AG10803 (cell line): ENCODE measurements at places on chromosomes 2 and 18.
A peak's percentile ranks its signal among the peaks of the same experiment; 100 is the strongest.

DNA sequence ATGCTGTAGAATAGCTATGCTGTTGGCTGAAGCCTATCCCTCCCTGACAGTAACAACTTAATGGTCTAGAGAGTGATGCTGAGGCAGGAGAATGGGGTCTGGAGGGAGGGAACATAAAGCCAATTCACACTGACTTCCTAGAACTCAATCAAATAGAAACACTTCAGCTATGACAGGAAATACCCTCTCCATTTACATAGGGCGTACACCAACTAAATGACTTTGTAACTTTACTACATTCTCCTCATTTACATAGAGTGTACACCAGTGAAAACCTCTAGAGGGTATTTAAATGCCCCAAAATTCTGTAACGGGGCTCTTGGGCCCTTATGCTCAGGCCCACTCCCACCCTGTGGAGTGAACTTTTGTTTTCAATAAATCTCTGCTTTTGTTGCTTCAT lies 41.5 kb downstream of the YPEL5 start:
- DNase-seq = no peak

DNA sequence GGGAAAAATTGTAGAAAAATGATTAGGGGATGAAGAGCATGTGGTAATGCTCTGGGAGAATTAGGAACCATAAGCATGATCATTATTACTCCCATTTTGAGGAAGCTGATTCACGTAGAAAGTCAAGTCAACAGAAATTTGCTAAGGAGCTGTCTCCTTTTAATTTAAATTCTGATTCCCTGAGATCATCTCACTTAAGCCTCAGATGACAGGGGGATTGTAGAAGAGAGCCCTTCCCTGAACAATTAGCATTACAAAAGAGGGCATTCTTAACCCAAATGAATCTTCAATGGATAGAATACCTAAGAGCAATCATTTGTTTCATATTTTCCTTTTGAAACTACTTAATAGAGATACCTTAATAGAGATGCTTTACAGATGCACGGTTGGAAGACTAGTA lies 267.9 kb downstream of the NYAP2 start:
- no peak for DNase-seq

- DNase-seq = no peak
These were observed 298.8 kb downstream of the SRBD1 start for GRCh38 chr2:45312275-45312674.

GRCh38 chr2:211730215-211730614 lies 808.4 kb downstream of the ERBB4 start:
- DNase-seq = no peak

- DNase-seq = peak; percentile 36
These were observed 39.3 kb downstream of the AP1S3 start for GRCh38 chr2:223797811-223798721.

- DNase-seq = peak; percentile 98
These were observed 150.1 kb upstream of the RIOK3 start for GRCh38 chr18:23302851-23303527.

DNA sequence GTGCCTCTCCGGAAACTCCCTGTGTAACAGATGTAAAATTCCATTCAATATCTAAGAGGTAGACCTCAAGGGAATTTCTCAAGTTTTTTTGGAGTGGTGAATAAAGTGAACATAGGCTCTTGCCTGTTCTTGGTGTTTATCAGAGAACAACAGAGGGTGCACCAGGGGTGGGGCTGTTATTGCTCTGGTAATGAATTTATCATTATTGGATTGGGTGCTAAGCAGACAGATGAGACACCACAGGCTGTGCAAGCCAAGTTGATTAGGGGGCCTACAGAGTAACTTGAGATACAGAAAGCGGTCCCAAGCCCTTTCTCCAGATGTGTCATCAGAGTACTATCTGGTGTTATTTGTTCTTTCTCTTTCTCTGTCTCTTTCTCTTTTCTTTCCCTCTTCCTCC lies 286.3 kb downstream of the OSR1 start:
- no peak for DNase-seq

DNA sequence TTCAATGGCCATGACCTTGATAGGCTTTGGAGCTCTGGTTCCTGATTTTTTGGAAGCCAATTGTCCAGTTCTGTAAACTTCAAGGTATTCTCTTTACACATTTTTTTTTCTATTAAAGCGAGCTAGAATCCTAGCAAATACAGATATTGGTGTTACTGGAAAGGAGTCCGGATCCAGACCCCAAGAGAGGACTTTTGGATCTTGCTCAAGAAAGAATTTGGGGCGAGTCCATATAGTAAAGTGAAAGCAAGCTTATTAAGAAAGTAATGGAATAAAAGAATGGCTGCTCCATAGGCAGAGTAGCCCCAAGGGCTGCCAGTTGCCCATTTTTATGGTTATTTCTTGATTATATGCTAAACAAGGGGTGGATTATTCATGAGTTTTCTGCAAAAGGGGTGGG lies 45.1 kb downstream of the CD8B2 start:
- no peak for DNase-seq

DNA sequence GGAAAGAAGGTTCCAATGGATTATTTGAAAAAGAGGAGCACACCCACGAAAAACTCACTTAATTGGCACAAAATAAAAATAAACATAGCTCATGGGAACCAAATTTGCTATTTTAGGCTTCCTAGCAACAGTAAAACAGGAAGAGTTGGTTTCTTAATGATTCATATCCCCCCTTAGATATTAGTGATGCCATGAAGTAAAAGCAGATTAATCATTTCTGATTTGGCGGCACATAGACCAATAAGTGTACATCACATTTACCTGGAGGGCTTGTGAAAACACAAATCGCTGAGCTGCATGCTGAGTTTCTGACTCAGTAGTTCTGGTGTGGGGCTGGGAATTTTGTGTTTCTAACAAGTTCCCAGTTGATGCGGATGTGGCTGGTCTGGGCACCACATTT lies 260.4 kb downstream of the SLC4A3 start:
- DNase-seq = no peak

- no peak for DNase-seq
These were observed 634.3 kb downstream of the TMEM182 start for GRCh38 chr2:103396152-103396551.

DNA sequence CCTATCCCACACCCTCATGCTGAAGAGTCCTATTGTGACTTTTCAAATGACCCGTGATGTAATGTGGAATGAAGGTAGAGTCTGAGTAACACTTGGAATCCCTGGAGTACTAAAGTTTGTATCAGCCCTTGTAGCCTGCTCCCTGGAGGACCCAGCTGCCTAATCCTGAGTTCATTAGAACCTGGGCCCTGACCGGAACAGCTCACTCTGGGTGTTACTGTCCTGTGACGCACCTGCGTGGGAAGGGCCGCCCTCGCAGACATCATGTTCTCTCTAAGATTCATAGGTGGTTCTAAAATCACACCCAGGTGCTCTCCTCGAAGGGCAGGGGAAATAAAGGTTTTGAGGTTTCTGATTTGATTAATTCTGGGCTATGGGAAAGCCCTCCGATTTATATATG lies 62.3 kb downstream of the NCK2 start:
- no peak for DNase-seq

DNA sequence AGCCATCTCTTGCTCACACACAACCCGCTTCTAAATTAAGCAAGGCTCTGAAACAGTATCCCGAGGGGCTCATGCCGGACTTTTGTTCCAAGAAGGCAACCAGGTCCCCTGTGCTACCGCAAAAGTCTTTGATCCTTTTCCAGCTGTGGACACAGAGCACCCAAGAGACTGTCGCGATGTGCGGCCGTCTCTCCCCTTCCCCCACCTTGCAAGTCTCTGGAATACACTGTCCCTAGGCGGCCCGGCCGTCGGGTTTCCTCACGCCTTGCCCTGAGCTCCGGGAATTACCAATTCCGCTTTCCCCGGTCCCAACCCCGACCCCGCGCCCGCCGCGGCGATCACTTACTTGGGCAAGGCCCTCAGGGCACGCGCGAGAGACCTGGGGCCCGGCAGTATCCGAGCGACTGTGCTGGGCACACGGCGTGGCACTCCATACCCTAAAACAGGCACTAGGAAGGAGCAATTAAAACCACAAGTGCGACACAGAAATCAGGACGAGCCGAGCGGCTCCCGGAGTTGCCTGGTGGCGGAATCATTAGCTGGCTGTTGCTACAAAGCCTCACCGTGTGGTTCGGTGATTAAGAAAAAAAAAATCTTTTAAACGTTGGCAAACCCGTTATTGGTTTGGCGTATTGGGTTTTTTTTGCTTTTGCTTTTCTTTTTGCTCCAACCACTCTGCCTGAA lies 2.2 kb upstream of the DLX1 start:
- DNase-seq = no peak

- peak; percentile 45 for DNase-seq
These were observed 27.2 kb downstream of the ATP8B1 start for GRCh38 chr18:57775937-57776336.

DNA sequence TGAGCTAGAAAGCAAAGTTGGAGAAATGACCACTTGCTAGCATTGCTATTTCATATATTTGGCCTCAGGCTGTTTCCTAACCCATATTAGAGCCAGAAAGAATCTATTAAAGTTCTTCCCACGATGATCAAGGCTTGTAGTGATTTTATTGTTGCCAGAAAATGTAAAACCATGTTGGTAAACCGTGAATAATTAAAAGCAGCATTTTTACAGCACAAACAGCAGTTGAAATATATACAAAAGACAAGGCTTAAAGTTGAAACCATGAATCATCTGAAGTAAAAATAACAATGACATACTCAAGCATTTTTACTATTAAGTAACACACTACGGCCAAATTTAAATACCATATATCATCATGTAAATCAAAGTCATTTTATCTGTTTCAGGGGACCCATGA lies 27.7 kb upstream of the DSC3 start:
- no peak for DNase-seq
